Tibial artery (tissue), 4 donors: ENCODE measurements at places on chromosomes 5 and 9.
A peak's percentile ranks its signal among the peaks of the same experiment; 100 is the strongest.

GRCh38 chr5:26518065-26518464 is 520.3 kb downstream of the CDH9 start:
- no peaks in the 10 kb centered on the region for H3K4me1 ChIP-seq
- no peak overlapping the region for H3K27ac ChIP-seq
- DNase-seq: no peak
- no peak overlapping the region for H3K4me3 ChIP-seq
- no peaks in the 10 kb centered on the region for H3K27me3 ChIP-seq

GRCh38 chr9:20593537-20593936 is 28.8 kb downstream of the MLLT3 start:
- no peak overlapping the region for H3K27ac ChIP-seq
- no peaks in the 10 kb centered on the region for H3K27me3 ChIP-seq
- no peaks in the 10 kb centered on the region for H3K4me1 ChIP-seq
- no peaks in the 10 kb centered on the region for H3K36me3 ChIP-seq
- H3K4me3 ChIP-seq: no peak overlapping the region

- peak overlapping the region; percentile 82 for H3K27ac ChIP-seq
- no peak for DNase-seq
- no peak overlapping the region for H3K4me3 ChIP-seq
- peaks cover 98% of the 10 kb centered on the region for H3K4me1 ChIP-seq
Measured at GRCh38 chr9:123069010-123069481, 35.6 kb downstream of the GPR21 start.

GRCh38 chr5:139462586-139463276 is at the start of gene ECSCR:
Gene ECSCR, minus strand, starts transcription at chr5:139462743. Its CDS starts 73 bp downstream, at chr5:139462670.
- DNase-seq: no peak
- H3K36me3 ChIP-seq: no peaks in the 10 kb centered on the region
- no peaks in the 10 kb centered on the region for H3K4me1 ChIP-seq
- H3K27me3 ChIP-seq: no peaks in the 10 kb centered on the region
- no peak within 1 kb of the TSS for H3K27ac ChIP-seq
- H3K4me3 ChIP-seq: peak within 1 kb of the TSS; percentile 20

DNA sequence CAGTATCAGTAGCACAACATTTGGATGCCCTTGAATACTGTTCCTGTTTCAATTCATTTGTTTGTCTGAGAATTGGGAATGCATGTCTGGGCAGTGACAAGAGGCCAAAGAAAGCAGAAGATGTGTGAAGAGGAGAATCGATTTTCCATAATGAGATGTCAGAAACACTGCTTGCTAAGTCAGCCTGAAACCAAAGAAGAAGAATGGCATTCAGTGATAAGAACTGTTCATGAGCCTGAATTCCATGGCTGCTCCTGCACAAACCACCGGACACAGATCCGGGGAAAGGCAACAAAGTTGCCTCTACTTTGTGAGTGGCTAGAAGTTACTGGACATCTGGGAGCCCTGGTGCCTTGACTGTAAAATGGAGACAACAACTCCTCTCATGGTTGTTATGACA is 207.2 kb upstream of the RASEF start:
- peaks cover 7% of the 10 kb centered on the region for H3K4me1 ChIP-seq
- no peaks in the 10 kb centered on the region for H3K27me3 ChIP-seq
- H3K4me3 ChIP-seq: no peak overlapping the region
- DNase-seq: no peak
- no peaks in the 10 kb centered on the region for H3K36me3 ChIP-seq

DNA sequence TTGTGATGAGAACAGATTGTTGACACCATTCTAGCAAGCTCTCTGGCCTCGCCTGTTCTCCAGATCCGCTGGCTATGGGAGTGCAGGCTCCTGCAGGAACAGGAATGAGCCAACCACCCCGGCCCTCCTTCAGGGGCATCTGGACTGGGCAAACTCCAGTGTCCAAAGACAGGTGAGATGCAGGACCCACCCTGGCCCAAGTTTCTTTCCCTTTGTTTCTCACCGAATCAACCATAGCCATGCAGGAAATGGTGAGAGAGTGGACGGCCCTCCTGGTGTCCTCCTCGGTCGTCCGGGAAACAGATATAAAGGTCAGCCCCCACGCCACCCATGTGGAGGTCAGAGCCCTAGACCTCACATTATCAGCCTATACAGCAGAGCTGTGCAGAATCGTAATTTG is 108.6 kb upstream of the IRX2 start:
- H3K36me3 ChIP-seq: no peaks in the 10 kb centered on the region
- DNase-seq: no peak
- no peaks in the 10 kb centered on the region for H3K27me3 ChIP-seq
- no peak overlapping the region for H3K4me3 ChIP-seq
- no peaks in the 10 kb centered on the region for H3K4me1 ChIP-seq

- H3K27ac ChIP-seq: no peak overlapping the region
- DNase-seq: no peak
- H3K4me3 ChIP-seq: no peak overlapping the region
Measured at GRCh38 chr9:34310215-34310614, 18.9 kb downstream of the KIF24 start.

DNA sequence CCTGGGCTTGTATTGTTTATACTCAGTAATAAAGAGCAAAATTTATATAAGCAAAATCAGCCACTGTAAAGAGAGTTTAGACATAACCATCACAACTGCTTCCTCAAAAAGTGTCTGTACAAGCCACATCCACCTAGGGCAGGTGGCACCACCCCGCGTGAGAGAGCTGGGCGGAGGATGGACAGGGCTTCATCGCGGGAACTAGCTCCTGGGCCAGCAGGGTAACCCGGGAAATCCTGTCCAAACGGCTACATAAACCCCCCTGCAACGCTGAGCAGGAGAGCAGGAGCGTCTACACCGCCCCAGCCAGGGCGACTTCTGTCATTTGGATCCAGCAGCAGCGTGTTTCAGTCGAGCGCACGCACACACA is 1.3 kb downstream of the SLC6A3 start:
- H3K4me3 ChIP-seq: no peak overlapping the region
- H3K4me1 ChIP-seq: peaks cover 22% of the 10 kb centered on the region
- peaks cover 86% of the 10 kb centered on the region for H3K27me3 ChIP-seq
- H3K27ac ChIP-seq: no peak overlapping the region
- H3K36me3 ChIP-seq: no peaks in the 10 kb centered on the region
- DNase-seq: no peak

- H3K27me3 ChIP-seq: no peaks in the 10 kb centered on the region
- H3K4me3 ChIP-seq: no peak overlapping the region
- H3K4me1 ChIP-seq: no peaks in the 10 kb centered on the region
- no peak for DNase-seq
Measured at GRCh38 chr5:79243224-79243623, 7.3 kb downstream of the JMY start.

GRCh38 chr9:126652140-126652582 is 38.4 kb downstream of the LMX1B start:
- no peaks in the 10 kb centered on the region for H3K27me3 ChIP-seq
- no peaks in the 10 kb centered on the region for H3K4me1 ChIP-seq
- DNase-seq: no peak
- no peak overlapping the region for H3K4me3 ChIP-seq
- no peaks in the 10 kb centered on the region for H3K36me3 ChIP-seq

DNA sequence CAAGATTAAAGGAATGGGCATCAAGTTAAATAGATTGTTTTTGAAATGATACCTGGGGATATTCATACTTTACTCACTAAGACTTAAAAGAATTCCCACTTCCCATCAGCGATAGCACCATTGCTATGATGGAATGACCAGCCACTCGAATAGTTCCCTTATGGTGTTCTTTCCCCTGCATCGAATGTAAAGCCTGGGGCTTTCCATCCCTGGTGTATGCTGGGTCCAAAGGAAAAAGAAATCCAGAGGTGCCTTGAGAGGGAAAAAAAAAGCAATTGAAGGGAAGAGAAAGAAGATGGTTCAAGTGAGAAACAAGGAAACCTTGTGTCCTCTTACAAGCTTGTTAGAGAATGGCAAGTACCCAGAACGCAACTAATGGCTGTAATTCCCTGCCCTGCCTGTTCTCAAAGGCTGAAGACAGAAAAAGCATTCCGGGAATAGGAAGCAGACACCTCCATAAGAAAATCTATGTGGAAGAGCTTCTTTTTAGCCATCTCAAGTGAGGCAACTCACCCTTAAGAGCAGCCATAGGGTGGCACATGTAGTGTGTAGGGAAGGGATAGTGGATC is 351.1 kb upstream of the DAB2 start:
- no peaks in the 10 kb centered on the region for H3K27me3 ChIP-seq
- H3K4me1 ChIP-seq: peaks cover 15% of the 10 kb centered on the region
- no peak overlapping the region for H3K4me3 ChIP-seq
- peak overlapping the region; percentile 2 for H3K27ac ChIP-seq
- no peak for DNase-seq
- no peaks in the 10 kb centered on the region for H3K36me3 ChIP-seq

DNA sequence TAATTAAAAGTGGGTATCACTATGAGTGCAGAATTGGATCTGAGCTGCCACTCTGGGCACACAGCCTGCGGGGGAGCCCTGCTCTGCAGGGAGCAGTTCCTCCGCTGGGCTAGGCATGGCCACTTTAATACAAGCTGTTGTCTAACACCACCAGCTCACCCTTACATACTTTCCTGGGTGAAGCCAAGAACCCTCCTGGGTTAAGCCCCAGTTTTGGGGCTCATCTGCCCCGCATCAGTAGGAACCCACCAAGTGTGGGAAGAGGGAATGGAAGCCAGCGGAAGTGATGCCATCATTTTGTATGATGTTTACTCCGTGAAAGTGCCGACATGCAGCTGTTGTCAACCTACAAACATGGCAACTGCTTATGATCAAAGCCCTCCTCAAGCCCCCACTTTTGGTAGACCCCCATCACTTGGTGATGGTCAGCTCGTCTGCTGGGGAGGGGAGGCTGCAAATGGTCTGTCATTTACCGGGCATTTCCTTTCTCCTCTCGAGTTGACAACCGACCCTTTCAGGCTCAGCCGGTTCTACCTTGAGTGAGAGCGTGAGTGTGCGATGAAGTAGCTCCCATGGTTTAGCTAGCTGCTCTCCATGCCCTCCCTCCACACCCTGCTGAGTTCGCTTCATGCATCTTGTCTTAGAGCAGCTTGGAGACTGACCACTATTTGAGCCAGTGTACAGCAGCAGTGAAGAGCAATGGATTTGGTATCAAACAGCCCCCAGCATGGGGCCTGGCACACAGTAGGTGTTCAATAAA is 95.3 kb upstream of the IER5L start:
- H3K27ac ChIP-seq: no peak overlapping the region
- no peaks in the 10 kb centered on the region for H3K27me3 ChIP-seq
- no peaks in the 10 kb centered on the region for H3K36me3 ChIP-seq

DNA sequence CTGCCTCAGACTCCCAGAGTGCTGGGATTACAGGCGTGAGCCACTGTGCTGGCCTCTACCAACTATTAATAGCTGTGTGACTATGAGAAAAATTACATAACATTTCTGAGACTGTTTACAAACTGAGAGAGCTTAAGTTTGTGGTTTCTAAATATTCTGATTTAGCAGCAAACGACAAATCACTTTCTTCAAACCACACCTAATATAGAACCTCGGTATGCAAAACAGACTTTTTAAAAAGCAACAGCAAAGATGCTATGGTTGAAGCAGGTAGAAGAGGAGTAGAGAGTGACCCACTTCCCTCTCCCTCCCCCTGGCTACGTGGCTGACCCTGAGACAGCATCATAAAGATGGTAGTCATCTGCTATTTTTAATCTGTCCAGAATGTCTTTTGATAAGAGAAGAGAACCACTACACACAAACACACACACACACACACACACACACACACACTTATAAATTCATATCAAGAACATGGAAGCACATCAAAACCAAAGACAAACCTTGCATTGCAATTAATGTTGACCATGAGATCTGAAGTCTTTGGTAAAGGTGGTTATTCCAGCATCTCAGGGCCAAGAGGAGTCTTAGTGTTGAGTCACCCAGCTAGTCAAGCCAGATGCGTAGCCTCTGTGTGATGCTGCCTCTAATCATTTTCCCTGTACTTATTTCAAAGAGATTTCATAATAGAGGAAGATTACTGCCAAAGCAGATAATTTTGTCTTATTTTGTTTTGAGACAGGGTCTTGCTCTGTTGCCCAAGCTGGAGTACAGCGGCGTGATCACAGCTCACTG is 58.1 kb upstream of the TMEM215 start:
- no peaks in the 10 kb centered on the region for H3K27me3 ChIP-seq
- H3K36me3 ChIP-seq: no peaks in the 10 kb centered on the region
- H3K4me3 ChIP-seq: no peak overlapping the region
- H3K4me1 ChIP-seq: no peaks in the 10 kb centered on the region

- no peaks in the 10 kb centered on the region for H3K36me3 ChIP-seq
- no peak overlapping the region for H3K27ac ChIP-seq
- H3K4me3 ChIP-seq: no peak overlapping the region
- no peaks in the 10 kb centered on the region for H3K27me3 ChIP-seq
Measured at GRCh38 chr9:136985027-136985602, 2.3 kb downstream of the LCNL1 start.

DNA sequence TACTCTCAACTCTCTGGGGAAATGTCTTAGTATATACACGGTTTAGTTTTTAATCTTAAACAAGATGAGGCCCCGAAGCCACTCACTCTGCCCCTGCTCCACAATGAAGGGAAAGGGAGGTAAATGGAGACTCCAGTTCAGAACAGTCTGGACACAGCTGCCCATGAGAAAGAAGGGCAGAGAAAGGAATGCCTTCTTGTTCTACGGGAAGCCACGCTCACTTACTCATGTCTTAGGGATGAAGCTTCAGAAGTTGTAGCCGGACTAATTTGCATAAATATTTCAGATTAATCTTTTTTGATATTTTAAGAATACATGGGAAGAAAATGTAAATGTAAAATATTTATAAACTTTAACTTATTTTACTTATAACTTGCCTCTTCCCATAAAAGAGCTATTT is 94.0 kb downstream of the COL23A1 start:
- no peak overlapping the region for H3K27ac ChIP-seq
- no peak overlapping the region for H3K4me3 ChIP-seq
- H3K4me1 ChIP-seq: no peaks in the 10 kb centered on the region
- H3K27me3 ChIP-seq: no peaks in the 10 kb centered on the region

- no peak overlapping the region for H3K27ac ChIP-seq
Measured at GRCh38 chr9:126454215-126454614, 127.6 kb downstream of the MVB12B start.

- no peaks in the 10 kb centered on the region for H3K36me3 ChIP-seq
- H3K27me3 ChIP-seq: no peaks in the 10 kb centered on the region
- H3K4me1 ChIP-seq: peaks cover 29% of the 10 kb centered on the region
- DNase-seq: no peak
- no peak overlapping the region for H3K27ac ChIP-seq
- no peak overlapping the region for H3K4me3 ChIP-seq
Measured at GRCh38 chr5:42591015-42591414, 165.6 kb upstream of the CCDC152 start.

DNA sequence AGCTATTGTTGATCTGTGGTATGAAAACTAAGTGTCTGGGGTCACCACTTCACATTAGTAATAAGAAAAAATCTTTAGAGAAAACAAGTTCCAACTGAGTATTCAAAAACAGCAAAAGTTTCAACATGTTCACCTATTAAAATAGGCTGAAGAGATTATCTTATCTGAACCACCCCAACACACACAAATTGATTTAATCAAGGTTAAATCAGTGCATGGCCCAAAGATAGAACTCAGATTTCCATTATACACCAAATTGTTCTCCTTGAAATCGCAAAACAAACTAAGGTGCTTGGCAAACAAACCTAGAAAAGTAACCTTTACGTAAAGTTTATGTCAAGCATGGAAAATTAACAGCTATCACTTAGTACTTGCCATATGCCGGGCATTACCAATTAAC is 61.1 kb downstream of the TMEM161B start:
- no peak for DNase-seq
- no peak overlapping the region for H3K27ac ChIP-seq
- no peak overlapping the region for H3K4me3 ChIP-seq
- no peaks in the 10 kb centered on the region for H3K4me1 ChIP-seq
